Testis (tissue), 5 donors: ENCODE measurements at places on chromosomes 2 and 18. TPM values are rescaled to one million over a fixed set of nuclear protein-coding genes. Genes with fewer than 3 reads are reported as not detected.

GRCh38 chr18:35106013-35106844 is 65.0 kb downstream of the MAPRE2 start:
- no peak overlapping the region for H3K27ac ChIP-seq
- peaks cover 4% of the 10 kb centered on the region for H3K4me1 ChIP-seq
- H3K27me3 ChIP-seq, result no peaks in the 10 kb centered on the region
- no peak overlapping the region for H3K4me3 ChIP-seq

GRCh38 chr2:159228081-159228581 is 58.4 kb downstream of the WDSUB1 start:
- no peak overlapping the region for H3K27ac ChIP-seq
- no peak overlapping the region for H3K4me3 ChIP-seq
- H3K36me3 ChIP-seq, result no peaks in the 10 kb centered on the region
- no peak for DNase-seq
- H3K4me1 ChIP-seq, result no peaks in the 10 kb centered on the region

DNA sequence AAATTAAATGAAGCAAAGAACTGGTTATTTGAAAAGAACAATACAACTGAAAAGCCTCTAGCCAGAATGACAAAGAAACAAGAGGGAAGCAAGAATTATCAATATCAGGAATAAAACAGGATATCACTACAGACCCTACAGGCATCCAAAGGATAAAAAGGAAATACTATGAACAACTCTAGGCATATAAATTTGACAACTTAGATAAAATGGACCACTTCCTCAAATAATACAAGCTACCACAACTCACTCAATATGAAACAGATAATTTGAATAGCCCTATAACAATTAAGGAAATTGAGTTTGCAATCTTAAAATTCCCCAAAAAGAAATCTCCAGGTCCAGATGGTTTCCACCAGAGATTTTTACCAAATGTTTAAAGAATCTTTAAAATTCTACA is 19.8 kb downstream of the RPRD1A start:
- no peak for DNase-seq
- H3K4me3 ChIP-seq, result no peak overlapping the region
- peaks cover 6% of the 10 kb centered on the region for H3K4me1 ChIP-seq
- no peaks in the 10 kb centered on the region for H3K27me3 ChIP-seq
- no peak overlapping the region for H3K27ac ChIP-seq

DNA sequence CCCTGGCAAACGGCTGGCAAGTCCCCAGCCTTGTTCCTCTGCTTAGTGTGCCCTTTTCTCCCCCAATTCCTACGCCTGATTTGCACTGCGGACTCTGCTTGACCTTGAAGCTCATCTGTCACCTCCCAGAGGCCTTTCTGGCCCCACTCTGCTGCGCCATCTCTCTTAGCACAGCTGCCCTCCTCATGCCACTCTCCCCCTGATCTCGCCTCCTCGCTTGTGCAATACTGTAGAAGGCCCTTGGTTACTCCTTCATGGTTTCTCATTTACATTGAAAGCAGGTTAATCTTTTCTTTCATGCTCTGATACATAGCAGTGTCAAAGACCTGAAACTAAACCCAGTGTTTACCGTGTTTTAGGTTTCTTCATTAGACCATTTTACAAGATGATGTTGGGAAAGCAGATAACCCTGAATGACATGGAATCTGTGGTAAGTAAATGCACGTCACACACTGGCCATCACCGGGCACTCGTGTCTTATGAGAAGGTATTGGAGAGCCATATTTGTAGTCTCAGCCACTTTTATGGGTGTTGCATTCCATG is 258.8 kb downstream of the ALPK2 start:
- H3K27ac ChIP-seq, result no peak overlapping the region
- no peak overlapping the region for H3K4me3 ChIP-seq
- H3K27me3 ChIP-seq, result no peaks in the 10 kb centered on the region
- DNase-seq, result no peak
- no peaks in the 10 kb centered on the region for H3K4me1 ChIP-seq
- H3K36me3 ChIP-seq, result no peaks in the 10 kb centered on the region

DNA sequence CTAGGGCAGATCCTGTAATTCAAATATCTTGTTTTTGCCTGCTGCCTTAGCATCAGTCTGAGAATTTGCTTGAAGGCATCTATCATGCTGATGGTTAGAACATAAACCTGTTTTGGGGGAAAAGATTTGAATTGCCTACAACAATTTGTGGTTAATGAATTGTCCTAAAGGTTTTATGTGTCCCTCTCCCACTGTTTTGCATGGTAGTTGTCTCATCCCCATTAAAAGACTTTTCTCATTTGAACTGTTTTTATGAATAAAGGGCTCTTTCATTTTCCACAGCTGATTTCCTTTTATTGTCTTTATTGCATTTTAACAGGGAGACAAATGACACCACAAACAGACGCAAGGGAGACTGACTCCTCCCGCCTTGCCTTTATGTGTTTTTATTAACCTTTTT is 275.6 kb downstream of the PIK3C3 start:
- no peak overlapping the region for H3K27ac ChIP-seq
- H3K27me3 ChIP-seq, result no peaks in the 10 kb centered on the region
- H3K36me3 ChIP-seq, result no peaks in the 10 kb centered on the region
- DNase-seq, result no peak
- no peak overlapping the region for H3K4me3 ChIP-seq
- no peaks in the 10 kb centered on the region for H3K4me1 ChIP-seq

The ALPG gene
- total RNA-seq, result 1.0 TPM

- no peaks in the 10 kb centered on the region for H3K4me1 ChIP-seq
- H3K36me3 ChIP-seq, result no peaks in the 10 kb centered on the region
- DNase-seq, result no peak
- no peak overlapping the region for H3K27ac ChIP-seq
- no peaks in the 10 kb centered on the region for H3K27me3 ChIP-seq
Measured at GRCh38 chr2:167721593-167721992, 525.8 kb downstream of the STK39 start.

The ZRANB3 gene
- 28.8 TPM for total RNA-seq

DNA sequence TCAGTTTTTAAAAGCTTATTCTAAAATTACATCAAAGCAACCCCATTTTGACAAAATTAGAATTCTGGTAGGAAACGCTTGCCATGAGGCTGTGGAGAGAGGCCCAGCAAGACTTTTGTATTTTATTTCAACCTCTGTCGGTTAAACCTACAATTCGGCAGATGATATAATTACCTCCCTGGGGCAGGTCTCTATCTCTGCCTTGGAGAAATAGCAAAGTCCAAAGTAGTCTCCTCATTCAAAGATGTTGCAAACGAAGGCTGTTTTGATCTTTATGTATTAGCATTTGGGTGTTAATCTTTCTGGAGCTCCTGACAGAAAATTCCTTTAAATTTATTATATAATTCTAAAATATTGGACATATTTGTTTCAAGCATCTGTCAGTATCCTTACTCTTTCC is 35.6 kb downstream of the GALM start:
- DNase-seq, result no peak
- no peaks in the 10 kb centered on the region for H3K36me3 ChIP-seq
- peaks cover 6% of the 10 kb centered on the region for H3K4me1 ChIP-seq
- H3K27ac ChIP-seq, result no peak overlapping the region

The DNPEP gene
- 90.2 TPM for total RNA-seq

DNA sequence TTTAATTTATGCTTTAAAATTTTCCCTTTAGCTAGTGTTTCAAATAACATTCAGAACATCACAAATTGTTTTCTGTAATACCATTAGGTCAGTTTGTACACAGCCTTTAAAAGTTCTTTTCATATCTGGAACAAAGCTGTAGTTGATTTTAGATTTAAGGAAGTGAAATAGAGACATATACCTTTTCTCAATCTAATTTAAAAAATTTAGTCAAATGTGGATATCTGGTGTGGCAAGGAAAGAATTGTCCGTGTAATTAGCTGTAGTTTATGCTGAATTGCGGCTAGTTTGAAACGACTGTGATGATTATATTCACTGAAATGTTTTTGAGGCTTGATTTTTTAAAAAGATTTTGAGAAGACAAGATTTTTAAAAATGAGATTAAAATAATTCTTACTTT is 59.9 kb downstream of the EML6 start:
- no peak for DNase-seq
- H3K36me3 ChIP-seq, result no peaks in the 10 kb centered on the region
- H3K27ac ChIP-seq, result no peak overlapping the region
- no peak overlapping the region for H3K4me3 ChIP-seq
- no peaks in the 10 kb centered on the region for H3K4me1 ChIP-seq
- no peaks in the 10 kb centered on the region for H3K27me3 ChIP-seq

The TFPI gene
- total RNA-seq, result 10.5 TPM

- no peak overlapping the region for H3K4me3 ChIP-seq
- H3K4me1 ChIP-seq, result no peaks in the 10 kb centered on the region
- H3K36me3 ChIP-seq, result no peaks in the 10 kb centered on the region
- no peak for DNase-seq
- H3K27ac ChIP-seq, result no peak overlapping the region
Measured at GRCh38 chr18:1252534-1252933, 347.9 kb downstream of the ADCYAP1 start.

The GCA gene
- total RNA-seq, result 33.1 TPM

- no peaks in the 10 kb centered on the region for H3K27me3 ChIP-seq
- H3K36me3 ChIP-seq, result no peaks in the 10 kb centered on the region
- peak; percentile 93 for DNase-seq
- H3K4me1 ChIP-seq, result peaks cover 47% of the 10 kb centered on the region
Measured at GRCh38 chr2:71882949-71883472, 264.7 kb downstream of the CYP26B1 start.

DNA sequence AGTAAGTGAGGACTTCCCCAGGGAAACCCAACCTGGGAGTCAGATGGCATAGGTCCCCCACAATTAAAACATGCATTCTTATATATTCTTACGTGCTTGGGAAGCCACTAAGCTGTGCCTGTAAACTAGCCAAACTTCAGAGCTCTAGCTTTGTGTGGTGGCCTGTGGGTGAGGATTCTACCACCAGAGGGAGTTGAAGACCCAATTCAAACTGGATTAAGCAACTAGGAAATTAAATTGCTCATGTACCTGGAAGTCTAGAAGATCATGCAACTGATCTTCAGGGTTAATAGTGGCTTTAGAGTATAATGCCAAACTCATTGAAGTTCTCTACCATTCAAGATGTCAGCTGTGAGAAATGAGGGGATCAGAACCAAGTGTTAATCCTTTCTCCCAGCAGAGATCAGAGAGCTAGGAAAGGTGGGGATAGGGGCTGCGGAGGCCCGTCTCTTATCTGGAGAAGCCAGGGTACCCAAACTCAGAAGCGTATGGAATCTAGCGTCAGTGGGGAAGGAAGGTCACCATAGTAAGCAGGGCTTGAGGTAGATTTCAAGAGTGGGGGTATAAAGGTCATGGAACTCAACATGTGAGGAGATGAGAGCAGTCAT is 53.2 kb upstream of the CCDC85A start:
- peak; percentile 46 for DNase-seq
- H3K27ac ChIP-seq, result no peak overlapping the region
- no peaks in the 10 kb centered on the region for H3K27me3 ChIP-seq
- H3K4me3 ChIP-seq, result no peak overlapping the region
- H3K36me3 ChIP-seq, result no peaks in the 10 kb centered on the region
- no peaks in the 10 kb centered on the region for H3K4me1 ChIP-seq

DNA sequence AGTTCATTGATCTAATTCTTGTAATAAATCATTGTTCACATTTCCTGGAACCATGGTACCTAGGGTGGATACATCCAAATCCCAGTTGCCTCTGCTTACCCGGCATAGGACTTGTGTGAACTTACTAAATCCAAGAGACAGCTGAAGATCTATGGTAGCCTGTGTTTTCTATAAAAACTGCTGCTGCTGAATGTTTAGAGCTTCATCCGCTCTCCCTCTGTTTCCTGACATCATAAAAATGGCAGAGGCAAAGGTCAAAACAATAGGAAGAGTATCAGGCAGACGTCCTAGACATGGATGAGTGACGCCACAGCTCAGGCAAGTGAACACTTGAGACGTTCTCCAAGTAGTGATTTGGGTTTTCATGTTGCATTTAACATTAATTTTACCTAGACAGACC is 258.3 kb downstream of the ALPK2 start:
- H3K36me3 ChIP-seq, result no peaks in the 10 kb centered on the region
- no peak overlapping the region for H3K4me3 ChIP-seq
- no peak overlapping the region for H3K27ac ChIP-seq
- H3K27me3 ChIP-seq, result no peaks in the 10 kb centered on the region

DNA sequence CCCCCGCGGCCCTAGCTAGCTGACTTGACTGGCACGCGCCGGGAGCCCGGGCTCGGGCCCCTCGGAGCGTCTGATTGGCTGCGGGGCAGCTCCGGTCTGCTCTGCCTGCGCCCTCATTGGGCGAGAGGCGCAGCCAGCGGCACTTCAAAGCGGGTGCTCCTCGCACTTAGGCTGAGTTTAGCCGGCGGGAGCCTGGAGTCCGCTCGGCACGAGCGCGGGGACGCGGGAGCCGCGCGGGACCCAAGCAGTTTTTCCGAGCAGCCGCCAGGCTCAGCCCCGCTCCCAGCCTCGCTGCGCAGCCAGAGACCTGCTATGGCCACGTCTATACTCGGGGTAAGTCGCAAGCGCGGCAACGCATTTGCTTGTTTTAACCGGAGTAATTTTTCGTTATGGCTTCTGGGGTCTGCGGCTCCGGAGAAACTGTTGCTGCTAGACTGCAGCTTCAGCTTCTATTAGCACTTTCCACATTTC is at the start of gene SP9:
Gene SP9 (plus strand): TSS at position 174 of the 471 bp plus-strand sequence. CDS start 139 bp downstream, at position 313.
- H3K27ac ChIP-seq, result no peak within 1 kb of the TSS
- H3K4me1 ChIP-seq, result peaks cover 11% of the 10 kb centered on the region
- peak within 1 kb of the TSS; percentile 46 for H3K4me3 ChIP-seq
- H3K27me3 ChIP-seq, result peaks cover 19% of the 10 kb centered on the region
- peak; percentile 63 for DNase-seq

The COL3A1 gene
- total RNA-seq, result 31.3 TPM

DNA sequence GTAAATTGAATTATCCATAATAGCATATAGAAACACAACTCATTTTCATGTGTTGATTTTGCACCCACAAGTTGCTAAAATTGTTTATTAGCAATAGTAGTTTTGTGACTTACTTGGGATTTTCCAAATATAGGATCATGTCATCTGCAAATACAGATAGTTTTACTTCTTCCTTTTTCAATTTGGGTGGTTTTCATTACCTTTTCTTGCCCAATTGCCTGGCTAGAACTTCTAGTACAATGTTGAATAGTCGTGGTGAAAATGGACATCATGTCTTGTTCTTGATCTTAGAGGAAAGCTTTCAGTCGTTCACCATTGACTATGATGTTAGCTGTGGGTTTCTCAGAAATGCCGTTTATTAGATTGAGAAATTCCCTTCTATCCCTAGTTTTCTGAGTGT is 60.2 kb upstream of the TCF7L1 start:
- no peaks in the 10 kb centered on the region for H3K4me1 ChIP-seq
- H3K4me3 ChIP-seq, result no peak overlapping the region
- H3K36me3 ChIP-seq, result no peaks in the 10 kb centered on the region

GRCh38 chr2:99485824-99486223 is 4.0 kb downstream of the REV1 start:
- H3K27ac ChIP-seq, result no peak overlapping the region
- no peak overlapping the region for H3K4me3 ChIP-seq
- H3K36me3 ChIP-seq, result no peaks in the 10 kb centered on the region
- H3K27me3 ChIP-seq, result no peaks in the 10 kb centered on the region

DNA sequence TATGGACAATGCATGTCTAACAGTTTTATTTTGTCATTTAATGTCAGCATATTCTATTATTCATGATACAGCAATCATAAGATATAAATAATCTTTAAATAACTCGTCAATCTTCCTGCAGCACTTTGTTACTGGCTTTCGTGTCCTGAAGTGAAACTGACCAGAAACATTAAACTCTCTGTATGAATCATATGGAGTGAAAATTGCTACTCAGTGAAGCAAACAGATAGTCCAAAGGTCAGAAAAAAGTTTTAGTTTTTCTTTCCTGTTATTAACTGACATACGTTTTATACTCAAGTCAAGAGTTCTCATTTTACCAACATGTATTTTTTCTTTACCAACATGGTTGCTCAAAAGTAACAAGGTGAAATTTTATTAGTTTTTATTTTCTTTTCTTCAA is 106.8 kb upstream of the GALNT5 start:
- no peaks in the 10 kb centered on the region for H3K4me1 ChIP-seq
- H3K27ac ChIP-seq, result no peak overlapping the region
- no peak overlapping the region for H3K4me3 ChIP-seq
- H3K36me3 ChIP-seq, result no peaks in the 10 kb centered on the region
- no peak for DNase-seq
- H3K27me3 ChIP-seq, result no peaks in the 10 kb centered on the region
